Left lobe of liver (tissue), 2 donors: ENCODE measurements at places on chromosomes 1 and 21.

GRCh38 chr1:244248426-244248825 is 197.3 kb downstream of the ZBTB18 start:
- DNase-seq = no peak

DNA sequence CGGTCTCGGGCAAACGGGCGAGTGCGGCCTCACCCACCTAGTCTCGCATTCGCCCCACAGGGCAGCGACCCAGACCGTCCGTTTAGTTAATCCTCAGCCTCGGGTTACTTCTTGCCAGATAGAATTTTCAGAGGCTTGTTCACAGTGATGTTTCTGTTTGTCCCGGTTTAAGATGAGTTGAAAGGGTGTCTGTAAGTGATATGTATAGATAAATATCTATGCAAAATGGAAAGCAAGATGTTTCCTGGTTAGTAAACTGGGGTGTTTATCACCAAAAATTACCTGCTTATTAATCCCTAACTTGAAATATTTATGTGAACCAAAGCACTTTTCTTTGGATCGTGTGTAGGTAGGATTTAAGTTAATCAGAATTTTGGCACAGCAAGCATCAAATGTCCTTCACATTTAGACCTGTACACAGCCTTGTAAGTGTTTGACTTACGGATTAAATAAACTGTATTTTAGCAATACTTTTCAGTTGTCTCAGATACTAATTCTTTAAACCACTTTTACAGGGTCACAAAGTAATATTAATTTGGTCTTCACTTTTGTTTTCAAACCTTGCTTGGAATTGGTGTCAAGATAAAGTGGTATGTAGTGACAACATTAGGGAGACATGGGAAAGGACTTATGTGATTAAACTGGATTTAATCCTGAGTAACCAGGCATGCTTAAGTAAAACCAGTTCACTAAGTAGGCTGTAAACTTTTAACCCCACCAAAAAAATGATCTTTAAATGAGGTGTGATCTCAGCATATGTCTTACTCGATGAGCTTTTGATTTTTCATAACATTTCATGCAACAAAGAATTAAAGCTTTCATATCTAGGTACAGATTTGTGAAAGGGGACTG is 914 bp downstream of the ZNF326 start:
- no peak for DNase-seq

DNA sequence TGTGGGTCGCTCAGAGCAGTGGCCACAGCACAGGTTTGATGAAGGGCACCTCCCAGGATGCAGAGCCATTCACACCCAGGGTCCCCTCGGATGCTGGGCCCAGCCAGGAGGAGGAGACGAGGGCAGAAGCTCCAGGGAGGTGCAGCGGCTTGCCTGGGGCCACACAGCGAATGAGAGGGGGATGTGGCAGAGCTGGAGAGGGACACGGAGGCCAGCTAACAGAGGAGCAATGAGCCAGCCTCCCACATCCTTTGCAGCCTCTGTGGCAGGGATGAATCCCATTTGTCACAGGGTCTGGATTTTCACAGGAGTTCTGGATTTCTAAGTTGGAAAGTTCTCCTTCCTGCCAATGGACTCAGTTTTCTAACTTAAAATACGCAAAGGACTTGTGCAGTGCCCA is 35.9 kb downstream of the CHD5 start:
- DNase-seq = no peak

DNA sequence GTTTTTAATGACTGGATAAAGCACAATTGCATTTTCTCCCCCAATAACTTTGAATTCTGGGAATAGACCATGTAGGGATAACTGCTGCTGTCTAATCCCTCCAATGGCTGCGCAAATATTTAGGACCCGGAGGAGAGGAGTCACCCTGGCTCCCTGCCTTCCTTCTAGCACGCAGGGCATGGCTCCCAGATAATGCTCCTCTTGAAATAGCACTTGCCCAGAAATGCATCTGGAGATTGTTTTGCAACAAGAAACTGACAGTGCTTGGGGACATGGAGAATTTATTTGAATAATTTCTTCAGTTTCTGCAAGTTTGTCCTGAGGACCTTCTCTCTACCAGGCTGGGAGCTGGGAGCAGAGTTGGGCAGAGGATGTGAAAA is 83.5 kb downstream of the MAN1C1 start:
- DNase-seq = no peak

DNA sequence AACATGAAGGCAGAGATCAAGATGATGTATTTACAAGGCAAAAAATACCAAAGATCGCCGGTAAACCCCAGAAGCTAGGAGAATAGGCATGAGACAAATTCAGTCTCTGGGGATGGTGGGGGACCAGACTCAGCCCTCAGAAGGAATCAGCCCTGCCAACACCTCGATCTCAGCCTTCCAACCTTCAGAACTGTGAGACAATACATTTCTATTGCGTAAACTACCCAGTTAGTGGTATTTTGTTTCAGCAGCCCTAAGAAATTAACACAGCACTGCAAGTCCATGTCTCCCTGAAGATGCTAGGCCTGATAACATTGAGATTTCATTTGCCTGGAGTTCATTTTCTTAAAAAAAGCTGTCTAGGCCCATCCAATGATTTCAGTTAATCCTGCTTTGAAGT is 622.5 kb downstream of the PTPRC start:
- DNase-seq = no peak

GRCh38 chr1:64343105-64343822 is 126.7 kb upstream of the CACHD1 start:
- no peak for DNase-seq

DNA sequence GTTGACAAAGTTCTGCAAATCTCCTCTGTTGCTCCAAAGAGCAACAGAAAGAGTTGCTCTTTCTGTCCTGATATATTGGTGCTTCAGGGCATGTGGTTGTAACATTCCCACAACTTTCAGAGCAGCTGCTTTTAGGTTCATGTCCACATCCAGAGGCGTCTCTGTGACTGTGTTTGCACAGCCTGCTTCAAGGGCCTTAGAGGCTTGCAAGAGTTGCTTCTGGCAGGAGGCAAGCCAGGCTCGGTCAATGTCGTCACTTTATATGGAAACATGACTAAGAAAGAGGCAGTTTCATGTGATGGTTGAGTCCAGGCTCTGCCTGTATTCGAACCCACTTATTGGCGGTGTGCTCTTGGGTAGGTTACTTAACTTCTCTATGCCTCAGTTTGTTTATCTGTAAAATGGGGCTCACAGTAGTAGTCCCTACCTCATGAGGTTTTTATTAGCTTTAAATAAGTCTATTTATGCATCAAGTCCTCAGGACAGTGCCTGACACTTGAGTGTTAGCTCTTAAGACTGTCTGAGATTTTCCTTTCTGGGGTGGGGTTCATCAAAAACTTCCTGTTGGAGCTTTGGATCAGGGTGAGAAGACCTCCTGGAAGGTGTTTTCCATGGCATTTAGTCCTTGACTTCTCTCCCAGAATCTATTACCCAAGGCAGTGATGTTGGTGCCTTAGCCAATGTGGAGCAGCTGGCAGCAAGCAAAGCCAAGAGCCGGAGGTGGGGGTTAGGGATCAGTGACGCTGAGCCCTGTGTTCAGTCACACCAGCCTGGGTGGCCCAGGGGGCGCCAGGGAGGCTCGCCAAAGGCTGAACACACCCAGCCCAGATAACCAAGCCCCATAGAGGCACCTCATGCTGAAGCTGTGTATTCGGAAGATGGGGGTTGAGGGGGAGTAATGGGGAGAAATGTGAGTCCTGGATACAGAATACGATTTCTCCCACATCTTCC is 18.9 kb downstream of the LHX4 start:
- DNase-seq = no peak

GRCh38 chr1:54542962-54543539 is 5.0 kb upstream of the ACOT11 start:
- DNase-seq = no peak

GRCh38 chr1:210377731-210378333 is 49.1 kb downstream of the HHAT start:
- DNase-seq = no peak

DNA sequence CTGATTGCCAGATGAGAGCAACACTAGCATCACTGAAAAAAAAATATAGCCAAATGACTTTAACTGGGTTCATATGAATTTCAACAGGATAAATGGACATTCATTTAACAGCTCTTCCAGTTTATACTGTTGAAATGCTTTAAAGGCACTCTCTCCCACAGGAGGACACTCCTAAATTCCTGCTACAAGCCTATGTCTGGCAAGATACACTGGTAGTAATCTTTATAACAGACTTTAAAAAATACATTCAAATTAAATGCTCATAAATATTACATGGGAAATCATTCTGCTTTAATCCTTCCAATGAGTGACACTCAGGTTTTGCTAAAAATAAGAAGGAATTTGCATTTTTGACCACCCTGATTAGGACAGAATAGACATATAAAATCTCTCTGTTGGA is 526.7 kb upstream of the ADAMTS5 start:
- no peak for DNase-seq
